ENCODE measurements at places on chromosomes 16 and 17. TPM values are rescaled to one million over a fixed set of nuclear protein-coding genes. Genes with fewer than 3 reads are reported as not detected.

ZNF597 gene
- total RNA-seq: 2.4 TPM

PDILT gene
- not detected for total RNA-seq

OR4D1 gene
- 0.26 TPM for total RNA-seq

KIF19 gene
- total RNA-seq: 0.24 TPM

- no peak for DNase-seq
- no peaks in the 10 kb centered on the region for H3K27me3 ChIP-seq
- peaks cover under 1% of the 10 kb centered on the region for H3K4me1 ChIP-seq
Observed at GRCh38 chr16:67254801-67255552, 6.2 kb downstream of the SLC9A5 start.

GRCh38 chr17:50198026-50198669, 3.3 kb downstream of the COL1A1 start:
- no peak for DNase-seq
- H3K4me1 ChIP-seq: peaks cover 17% of the 10 kb centered on the region
- peaks cover 25% of the 10 kb centered on the region for H3K27me3 ChIP-seq
- no peaks in the 10 kb centered on the region for H3K36me3 ChIP-seq

DNA sequence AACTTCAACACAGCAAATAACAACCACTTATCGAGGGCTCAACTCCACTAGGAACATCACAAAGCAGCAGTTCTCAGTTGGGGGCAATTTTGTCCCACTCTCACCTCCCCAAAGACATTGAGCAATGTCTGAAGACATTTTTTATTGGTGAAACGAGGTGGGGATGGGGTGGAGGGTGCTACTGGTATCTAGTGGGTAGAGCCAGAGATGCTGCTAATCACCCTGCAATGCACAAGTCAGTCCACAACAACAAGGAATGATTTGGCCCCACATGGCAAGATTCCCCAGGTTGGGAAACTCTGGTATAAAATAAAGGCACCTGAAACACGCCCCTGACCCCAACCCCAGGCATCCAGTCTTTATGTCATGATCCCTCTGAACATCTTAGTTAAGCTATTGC, 33.3 kb downstream of the TLE7 start:
- H3K36me3 ChIP-seq: no peaks in the 10 kb centered on the region
- H3K4me1 ChIP-seq: peaks cover 6% of the 10 kb centered on the region
- H3K27me3 ChIP-seq: no peaks in the 10 kb centered on the region
- no peak overlapping the region for H3K4me3 ChIP-seq
- no peak for DNase-seq

GRCh38 chr17:68334393-68334792, 43.1 kb downstream of the ARSG start:
- no peak overlapping the region for H3K4me3 ChIP-seq
- DNase-seq: no peak
- no peaks in the 10 kb centered on the region for H3K36me3 ChIP-seq
- no peak overlapping the region for H3K27ac ChIP-seq
- H3K27me3 ChIP-seq: no peaks in the 10 kb centered on the region

DNA sequence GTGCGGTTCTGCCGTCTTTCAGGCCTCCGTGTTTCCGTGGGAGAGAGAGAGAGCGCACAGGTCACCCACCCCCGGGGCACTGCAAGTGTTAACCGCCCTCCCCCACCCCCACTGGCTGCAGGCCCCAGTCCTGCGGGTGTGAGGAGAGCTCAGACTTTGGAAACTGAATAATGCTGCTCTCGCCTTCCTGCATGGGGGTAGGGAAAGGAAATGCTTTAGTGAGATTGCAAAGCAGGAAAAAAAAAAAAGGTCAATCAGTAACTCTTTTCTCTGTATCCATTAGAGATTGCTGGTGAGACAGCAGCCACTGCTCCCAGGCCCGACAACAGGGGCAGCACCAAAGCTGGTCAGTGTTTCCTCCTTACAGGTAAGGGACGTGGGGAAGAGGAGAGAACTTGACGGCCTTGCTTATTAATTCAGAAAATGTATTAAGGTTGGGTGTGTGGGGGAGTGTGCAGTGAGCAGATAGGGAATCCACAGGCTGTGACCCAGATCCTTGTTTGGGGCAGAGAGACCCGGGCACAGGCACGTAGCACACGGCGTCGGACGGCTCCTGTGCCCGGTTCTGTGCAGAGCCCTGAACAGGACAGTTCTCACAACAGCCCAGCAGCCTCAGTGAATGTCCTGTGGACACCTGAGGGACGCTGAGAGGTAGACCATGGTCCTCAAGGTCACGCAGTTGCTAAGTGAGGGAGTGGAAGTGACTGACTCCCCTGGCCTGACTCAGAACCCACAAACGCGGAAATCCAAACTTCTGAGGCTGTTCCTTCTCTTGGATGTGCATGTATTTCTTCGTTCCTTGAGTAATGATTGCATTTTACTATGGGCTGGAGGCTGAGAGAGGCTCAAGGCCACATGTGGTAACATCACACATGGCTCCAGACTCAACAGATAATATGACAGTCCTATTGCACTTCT, 156.5 kb downstream of the FOXL1 start:
- DNase-seq: no peak
- H3K27ac ChIP-seq: no peak overlapping the region
- H3K4me3 ChIP-seq: no peak overlapping the region
- no peaks in the 10 kb centered on the region for H3K4me1 ChIP-seq
- H3K27me3 ChIP-seq: no peaks in the 10 kb centered on the region

DNA sequence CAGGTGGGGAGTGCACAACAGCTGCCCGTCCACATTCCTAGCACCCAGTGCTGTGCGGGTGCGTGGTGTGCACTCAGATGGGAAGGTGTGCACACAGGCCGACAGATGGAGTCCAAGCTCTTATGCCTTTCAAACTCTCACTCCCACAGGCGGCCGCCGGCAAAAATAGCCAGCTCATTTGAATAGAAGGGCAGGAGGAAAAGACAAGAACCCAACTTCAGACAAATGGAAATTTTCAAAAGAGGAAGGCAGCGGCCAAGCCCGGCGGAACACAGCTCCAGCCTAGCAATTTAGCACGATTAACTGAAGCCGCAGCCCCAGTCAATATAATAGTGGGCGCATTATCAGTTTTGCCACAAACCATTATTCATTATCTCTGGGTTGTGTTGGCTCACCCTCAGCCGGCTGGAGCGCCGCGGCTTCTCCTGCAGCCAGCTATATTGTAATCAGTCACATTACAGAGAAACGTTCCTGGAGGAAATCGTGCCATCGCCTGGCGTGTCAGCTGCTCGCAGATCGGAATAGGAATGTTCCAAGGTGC, 103.9 kb upstream of the SEC14L1 start:
- no peak overlapping the region for H3K27ac ChIP-seq
- H3K36me3 ChIP-seq: no peaks in the 10 kb centered on the region
- no peak for DNase-seq
- no peaks in the 10 kb centered on the region for H3K27me3 ChIP-seq
- no peak overlapping the region for H3K4me3 ChIP-seq
